GM12891 (cell line): ENCODE measurements at places on chromosomes 16 and 17.
A peak's percentile ranks its signal among the peaks of the same experiment; 100 is the strongest.

GRCh38 chr16:8217201-8217600 lies 373.1 kb downstream of the TMEM114 start:
- DNase-seq: no peak

GRCh38 chr17:78247304-78247703 lies 15.9 kb downstream of the TMEM235 start:
- no peak for DNase-seq

DNA sequence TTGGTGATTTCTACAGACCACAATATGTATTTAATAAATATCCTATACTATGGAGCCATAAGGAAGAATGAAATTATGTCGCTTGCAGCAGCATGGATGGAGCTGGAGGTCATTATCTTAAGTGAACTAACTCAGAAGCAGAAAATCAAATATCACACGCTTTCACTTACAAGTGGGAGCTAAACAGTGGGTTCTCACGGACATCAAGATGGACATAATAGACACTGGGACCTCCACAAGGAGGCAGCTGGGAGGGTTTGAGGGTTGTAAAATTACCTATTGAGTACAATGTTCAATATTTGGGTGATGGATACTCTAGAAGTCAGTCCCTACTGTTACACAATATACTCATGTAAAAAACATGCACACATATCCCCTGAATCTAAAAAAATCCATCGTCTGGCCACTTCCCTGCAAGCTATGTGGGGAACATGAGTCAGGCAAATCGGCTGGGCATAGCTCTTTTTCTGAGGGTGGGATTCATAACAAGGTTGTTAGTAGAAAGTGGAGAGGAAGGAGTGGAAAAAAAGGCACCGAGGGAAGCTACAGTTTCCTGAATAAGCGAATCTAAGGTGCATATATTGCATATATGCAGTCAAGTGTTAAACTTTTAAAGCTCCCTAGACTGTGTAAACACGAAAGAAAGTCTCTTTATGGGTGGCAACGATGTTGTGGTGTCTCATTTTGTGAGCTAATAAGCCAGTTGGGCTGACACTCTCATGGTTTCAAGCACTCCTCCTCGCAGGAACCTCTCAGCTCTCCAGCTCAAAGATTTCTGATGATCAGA lies 135.2 kb upstream of the CPHXL start:
- DNase-seq: no peak

GRCh38 chr17:39799395-39799794 lies 61.7 kb downstream of the GRB7 start:
- no peak for DNase-seq

DNA sequence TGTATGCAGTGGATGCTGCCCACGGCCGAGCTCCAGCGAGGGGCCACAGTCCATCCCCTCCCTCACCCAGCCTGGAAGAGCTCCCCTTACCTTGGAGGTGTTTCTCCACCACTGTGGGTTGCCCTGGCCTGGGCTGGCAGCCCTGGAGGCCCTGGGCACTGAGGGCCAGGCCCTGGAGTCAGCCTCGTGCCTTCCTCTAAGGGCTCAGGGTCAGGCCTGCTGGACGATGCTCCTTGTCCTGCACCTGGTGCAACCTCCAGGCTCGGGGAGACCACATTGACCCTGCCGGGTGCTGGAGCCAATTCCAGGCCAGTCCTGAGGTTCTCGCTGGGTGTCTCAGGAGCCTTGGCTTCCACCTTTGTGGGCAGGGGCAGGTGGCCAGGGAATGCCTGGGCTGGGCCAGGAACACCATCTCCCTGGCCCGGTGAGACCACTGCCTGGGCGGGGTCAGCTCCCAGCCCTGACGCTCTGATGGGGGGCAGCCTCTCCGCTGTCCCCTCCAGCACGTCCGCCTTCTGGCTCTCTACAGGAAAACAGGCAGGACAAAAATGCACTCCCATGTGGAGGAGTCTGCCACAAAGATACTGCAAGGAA lies 10.4 kb downstream of the MYLK3 start:
- DNase-seq: no peak

GRCh38 chr17:1206026-1206777 lies 26.4 kb upstream of the ABR start:
- no peak for DNase-seq

DNA sequence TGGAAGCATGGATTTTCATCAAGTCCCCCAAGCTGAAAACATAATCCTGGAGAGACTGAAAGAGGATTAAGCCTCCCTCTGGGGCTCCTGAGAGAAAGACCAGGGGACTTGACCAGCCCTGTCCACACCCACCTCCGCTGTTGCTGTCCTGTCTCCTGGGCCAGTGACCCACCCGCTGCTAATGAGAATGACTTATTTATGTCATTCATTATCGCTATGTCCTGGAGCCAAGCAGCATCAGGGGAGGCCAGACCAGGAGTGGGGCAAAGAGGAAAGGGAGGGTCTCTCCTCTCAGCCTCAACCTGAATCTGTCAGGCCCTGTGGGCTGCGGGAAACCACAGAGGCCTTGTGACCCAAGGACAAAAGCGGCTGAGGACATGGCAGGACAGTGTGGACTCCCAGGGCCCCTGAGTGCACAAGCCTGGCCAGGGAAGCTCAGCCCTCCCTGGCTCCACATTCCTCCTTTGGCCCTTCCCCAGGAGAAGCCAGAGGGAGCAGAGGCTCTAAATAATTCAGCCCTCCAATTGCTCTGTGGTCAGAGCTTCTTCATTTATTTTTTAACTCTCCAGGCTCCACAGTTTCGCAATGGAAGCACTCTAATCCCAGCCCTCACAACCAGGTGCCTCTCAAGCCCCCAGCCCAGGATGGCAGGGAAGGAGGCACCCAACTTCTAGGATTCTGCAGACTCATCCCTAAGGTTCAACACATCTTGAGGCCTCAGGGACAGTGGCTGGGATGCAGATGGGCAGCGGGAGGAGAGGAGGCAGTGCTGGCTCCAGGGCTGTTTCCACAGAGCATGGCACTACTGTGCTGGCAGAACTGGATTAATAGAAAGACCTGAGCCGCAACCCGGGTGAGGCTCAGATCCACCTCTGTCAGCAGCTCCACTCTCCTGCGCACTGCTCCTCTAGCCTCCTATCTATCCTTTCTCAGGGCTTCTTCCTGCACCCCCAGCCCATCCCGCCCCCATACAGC lies 19.1 kb downstream of the CUEDC1 start:
- no peak for DNase-seq

GRCh38 chr16:19291475-19291874 lies 5.9 kb downstream of the CLEC19A start:
- no peak for DNase-seq

GRCh38 chr17:47808036-47808829 lies 13.4 kb downstream of the OSBPL7 start:
- DNase-seq: no peak

GRCh38 chr17:2721603-2722002 lies 10.0 kb upstream of the CLUH start:
- no peak for DNase-seq

- DNase-seq: no peak
Observed at GRCh38 chr17:64074704-64075426, 54.4 kb upstream of the ICAM2 start.

GRCh38 chr16:58511933-58512815 lies 3.1 kb upstream of the SETD6 start:
- DNase-seq: peak; percentile 76

DNA sequence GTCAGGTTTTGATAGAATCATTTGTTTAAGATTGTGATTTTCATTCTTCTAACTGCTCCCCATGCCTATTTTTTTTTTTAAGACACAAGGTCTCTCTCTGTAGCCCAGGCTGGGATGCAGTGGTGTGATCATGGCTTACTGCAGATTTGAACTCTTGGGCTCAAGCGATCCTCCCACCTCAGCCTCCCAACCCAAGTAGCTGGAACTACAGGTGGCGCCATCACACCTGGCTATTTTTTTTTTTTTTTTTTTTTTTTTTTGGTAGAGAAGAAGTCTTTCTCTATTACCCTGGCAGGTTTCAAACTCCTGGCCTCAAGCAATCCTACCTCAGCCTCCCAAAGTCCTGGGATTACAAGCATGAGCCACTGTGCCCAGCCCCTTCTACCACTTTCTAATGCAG lies 223.3 kb downstream of the CBLN1 start:
- DNase-seq: no peak

DNA sequence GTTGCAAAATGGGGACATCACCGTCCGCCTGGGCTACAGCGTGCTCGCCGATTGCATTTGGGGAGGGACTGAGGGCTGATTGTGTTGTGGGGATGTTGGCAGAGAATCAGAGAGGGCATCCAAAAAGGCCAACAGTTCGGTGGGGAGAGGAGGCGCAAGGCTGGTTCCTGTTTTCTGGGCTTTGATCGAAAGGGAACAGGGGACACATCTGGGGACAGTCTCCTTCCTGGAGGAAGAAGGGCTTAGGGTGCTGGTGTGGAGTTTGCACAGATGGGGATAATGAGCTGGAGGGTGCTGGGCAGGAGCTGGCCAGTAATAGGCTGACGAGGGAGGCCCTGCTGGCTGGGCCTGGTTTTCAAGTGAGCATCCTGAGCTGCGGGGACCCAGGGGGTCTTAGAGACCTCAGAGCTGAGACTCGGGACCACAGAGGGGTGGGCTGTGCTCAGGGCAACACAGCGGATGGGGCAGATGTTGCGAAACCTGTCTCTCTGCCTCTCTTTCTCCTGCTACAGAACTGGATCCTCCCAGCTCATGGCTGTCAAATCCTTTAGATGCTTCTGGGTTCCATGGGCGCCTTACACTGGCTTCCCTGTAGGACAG lies 288.7 kb downstream of the SEC14L1 start:
- no peak for DNase-seq

GRCh38 chr16:12458591-12459358 lies 344.9 kb downstream of the CPPED1 start:
- DNase-seq: peak; percentile 41

DNA sequence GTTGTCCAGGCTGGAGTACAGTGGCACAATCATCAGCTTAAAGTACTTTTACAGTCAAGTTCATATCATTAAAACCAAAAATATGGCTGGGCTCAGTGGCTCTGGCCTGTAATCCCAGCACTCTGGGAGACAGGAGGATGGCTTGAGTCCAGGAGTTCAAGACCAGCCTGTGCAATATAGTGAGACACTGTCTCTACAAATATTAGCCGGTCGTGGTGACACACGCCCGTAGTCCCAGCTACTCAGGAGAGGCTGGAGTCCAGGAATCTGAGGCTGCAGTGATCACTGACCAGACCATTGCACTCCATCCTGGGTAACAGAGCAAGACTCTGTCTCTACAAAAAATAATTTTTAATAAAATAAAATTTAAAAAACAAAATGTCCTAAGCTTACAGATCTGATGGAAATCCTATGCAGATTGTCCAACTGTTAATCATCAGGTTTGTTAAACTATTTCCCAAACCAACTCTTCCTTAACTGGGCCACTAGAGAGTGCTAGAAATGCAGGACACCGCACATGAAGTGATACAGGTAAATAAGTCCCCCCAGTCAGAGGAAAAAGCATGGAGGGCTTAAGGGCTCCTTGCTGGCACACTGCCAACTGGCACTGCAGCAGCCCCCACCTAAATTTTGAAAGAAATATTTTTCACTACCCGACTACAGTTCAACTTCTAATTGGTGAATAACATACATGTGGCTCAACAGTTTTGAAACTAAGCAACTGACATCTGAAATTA lies 2.8 kb downstream of the USP22 start:
- DNase-seq: no peak

DNA sequence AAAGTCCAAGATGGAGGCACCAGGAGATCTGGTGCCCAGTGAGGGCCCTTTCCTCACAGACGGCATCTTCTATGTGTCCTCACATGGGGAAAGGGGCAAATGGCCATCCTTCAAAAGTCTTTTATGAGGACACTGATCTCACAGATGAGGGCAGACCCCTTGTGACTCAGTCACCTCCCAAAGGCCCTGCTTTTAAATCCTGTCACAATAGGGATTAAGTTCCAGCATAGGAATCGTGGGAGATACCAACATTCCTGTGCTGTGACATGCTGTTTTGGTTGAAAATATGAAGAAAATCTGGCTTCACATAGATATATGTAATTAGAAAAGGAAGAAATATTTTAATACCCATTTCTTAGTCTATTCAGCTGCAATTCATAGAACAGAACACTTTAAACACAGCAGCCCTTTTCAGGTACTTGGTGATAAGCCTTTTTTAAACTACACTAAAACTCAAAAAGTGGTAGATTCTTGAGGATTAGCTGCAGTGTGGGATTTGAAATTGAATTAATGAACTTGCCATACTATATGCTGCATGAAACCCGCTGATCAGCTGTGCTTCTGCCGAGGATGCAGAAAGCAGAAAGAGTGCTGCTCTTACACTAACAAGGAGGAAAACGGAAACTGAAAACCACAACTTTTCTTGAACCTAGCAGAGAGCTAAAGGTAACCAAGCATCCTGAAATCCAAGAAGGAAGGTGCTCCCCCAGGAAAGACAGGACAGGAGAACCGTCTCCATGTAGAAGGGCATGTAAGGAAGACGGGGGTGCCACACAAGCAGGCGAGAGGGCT lies 32.7 kb downstream of the VPS53 start:
- DNase-seq: no peak

GRCh38 chr17:61524319-61524718 lies 66.7 kb downstream of the NACA2 start:
- DNase-seq: no peak

DNA sequence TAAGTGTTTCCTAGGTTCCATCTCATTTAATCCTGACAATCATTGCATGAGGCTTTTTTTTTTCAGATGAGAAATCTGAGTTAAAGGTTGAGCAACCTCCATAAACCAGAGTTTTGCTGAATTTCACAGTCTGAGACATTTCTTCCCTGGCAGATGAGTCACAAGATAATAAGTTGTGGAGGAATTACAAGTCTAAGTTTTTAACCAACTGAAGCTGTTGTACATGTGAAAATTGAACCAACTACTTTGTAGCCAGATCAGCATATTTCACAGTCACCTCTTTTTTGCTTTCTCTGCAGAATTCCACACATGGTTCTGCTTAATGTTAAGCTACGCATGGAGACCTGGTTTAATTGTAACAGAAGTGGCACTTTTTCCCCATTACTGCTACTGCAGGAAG lies 765.6 kb downstream of the CDH11 start:
- DNase-seq: no peak

GRCh38 chr16:27333549-27333948 lies 19.8 kb downstream of the IL4R start:
- DNase-seq: no peak

DNA sequence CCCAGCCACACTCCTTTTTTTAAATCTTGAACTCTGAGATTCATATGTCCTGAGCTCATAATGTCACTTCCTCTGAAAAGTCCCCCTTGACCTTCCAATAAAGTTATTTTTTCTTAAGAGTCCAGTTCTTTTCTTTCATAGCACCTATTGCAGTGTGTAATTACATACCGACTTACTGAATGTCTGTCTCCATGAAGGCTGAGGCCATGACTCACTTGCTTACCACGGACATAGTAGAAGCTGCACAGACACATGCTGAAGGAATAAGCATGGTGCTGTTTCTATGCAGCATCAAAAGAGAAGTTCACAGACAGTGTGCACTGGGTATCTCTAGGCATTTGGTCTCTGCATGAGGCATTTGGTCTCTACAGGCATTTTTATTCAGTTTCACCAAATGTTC lies 77.2 kb downstream of the C17orf67 start:
- DNase-seq: no peak

GRCh38 chr17:82228278-82228841 lies 482 bp upstream of the SLC16A3 start:
- peak; percentile 82 for DNase-seq

GRCh38 chr16:10729104-10730048 lies 14.3 kb upstream of the NUBP1 start:
- DNase-seq: no peak

GRCh38 chr16:27287887-27288286 lies 19.3 kb upstream of the NSMCE1 start:
- DNase-seq: no peak

- no peak for DNase-seq
Observed at GRCh38 chr17:5980941-5981340, 89.2 kb upstream of the WSCD1 start.
